ENCODE measurements at places on chromosomes 7 and 10.

GRCh38 chr7:156024201-156024600 is 211.9 kb upstream of the SHH start:
- no peak for DNase-seq

DNA sequence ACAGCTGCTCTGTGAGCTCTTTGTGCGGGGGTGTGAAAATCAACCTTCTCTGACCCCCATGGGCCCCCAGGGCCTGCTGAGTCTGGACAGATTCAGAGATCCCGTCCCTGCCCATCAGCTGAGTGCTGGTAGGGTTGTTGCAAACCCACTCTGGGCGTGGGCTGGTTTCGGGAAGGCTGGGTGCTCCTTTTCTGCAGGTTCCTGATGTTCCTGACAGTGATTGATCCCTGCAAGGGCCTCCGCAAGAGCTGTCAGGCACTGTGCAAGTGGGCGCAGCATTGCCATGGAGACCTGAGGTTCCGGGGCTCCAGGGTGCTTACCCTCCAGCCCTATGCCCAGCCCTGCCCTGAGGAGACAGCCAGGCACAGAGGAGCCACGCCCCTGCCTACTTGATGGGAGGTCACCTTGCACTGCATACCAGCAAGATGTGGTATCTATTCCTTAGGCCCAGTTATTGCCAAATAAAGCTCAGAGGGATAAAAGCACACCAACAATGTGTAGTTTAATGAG is 44.3 kb upstream of the INPP5A start:
- no peak for DNase-seq

- no peak for DNase-seq
Measured at GRCh38 chr10:125782616-125783015, 7.0 kb upstream of the MMP21 start.

DNA sequence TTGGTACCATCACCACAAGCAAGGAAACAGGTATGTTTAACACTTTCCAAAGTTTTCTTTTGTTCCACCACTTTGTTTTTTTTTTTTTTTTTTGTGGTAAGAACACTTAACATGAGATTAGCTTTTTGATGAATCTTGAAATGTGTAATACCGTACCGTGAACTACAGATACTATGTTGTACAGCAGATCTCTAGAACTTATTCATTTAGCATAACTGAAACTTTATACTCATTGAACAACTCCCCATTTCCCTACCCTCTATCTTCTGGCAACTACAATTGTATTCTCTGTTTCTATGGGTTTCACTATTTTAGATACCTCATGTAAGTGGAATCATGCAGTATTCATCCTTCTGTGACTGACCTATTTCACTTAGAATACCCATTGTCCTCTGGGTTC is 162.7 kb upstream of the ITGB1 start:
- DNase-seq = no peak

- no peak for DNase-seq
Measured at GRCh38 chr10:59362959-59363381, 621 bp upstream of the FAM13C start.

- no peak for DNase-seq
Measured at GRCh38 chr10:95445223-95445836, 115.8 kb downstream of the SORBS1 start.

DNA sequence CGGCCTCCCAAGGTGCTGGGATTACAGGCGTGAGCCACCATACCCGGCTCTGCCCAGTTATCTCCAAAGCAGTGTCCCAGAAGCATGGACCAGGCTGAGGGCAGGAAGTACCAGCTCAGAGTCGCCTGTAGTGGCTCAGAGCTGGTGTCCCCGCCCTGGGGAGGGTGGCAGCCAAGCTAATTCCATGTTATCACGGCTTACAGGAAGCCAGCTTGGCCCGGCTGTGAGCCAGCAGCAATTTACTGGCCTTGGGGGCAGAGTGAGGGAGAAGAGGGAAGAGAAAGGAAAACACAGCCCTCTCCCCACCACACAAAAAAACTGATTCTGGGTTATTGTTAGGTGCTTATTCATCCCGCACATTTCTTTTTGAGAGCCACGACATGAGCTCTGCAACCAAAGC is 88.1 kb downstream of the HIP1 start:
- DNase-seq = no peak

DNA sequence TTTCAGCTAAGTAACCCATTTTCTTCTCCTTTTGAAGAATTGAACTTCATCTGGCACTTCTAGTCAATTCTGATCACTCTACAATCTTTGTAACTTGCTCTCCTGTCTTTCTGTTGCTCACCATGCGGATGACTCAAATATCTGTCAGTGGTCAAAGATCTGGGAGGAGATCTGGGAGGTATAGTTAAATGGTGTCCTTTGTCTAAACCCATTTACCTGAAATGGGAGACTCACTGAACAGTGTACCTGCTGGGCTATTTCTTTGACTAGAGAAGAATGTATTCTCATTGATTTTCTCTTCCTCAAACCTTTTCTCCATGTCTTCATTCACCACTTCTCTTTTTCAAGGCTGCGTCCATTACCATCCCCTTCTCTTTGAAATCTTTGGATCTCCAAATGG is 42.0 kb upstream of the PCLO start:
- no peak for DNase-seq

DNA sequence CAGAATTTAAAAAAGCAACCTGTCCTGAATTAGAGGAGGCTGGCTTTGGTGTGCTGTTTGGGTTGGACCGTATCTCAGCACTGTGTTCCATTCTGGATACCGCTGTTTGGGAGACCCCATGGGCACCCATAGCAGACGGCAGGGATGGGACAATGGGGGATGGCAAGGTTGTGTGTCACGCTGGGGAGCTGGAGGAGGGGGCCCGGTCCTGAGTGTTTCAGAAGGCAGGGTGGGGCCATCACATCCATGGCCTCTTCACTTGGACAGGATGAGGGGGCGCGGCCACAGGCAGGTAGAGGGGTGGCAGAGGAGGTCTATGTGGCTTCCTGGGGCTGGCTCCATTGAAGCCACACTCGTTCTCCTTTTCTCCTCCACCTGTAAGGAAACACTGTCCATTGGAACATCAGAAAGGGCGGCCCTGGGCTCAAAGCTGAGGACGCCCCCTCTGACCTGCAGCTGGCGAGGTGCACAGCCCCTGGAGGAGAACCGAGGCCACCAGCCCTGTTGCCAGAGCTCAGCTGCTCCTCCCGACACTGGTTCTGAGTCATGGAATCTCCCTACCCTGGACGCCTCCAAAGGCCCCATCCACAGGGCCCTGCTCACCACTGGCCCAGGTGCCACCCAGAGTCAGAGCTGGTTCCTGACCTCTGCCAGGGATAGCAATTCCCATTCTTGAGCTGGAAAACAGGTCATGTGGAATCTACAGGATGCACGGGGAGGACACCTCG is 587.3 kb downstream of the DNAJB6 start:
- DNase-seq = no peak

- DNase-seq = no peak
Measured at GRCh38 chr7:31432176-31432575, 81.7 kb upstream of the ITPRID1 start.

DNA sequence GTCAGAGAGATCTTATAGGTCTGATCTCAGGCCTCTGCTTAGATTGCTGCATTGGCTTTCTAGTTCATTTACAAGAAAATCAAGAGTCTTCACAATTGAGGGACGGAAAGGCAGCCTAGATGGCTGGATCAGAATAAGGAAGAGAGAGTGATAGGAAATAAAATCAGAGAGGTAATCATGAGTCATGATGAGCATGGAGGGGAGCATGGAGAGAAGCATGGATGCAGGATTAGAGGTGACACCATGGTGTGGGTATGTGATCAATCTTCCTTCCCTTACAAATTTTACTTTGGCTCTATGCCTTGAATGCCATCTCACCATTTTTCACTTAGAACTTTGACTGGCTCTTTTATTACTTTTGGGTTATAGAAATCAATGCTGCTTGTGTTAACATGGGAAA is 1.4 kb downstream of the BCCIP start:
- no peak for DNase-seq

- no peak for DNase-seq
Measured at GRCh38 chr10:71250842-71251241, 38.5 kb downstream of the UNC5B start.

GRCh38 chr7:135109976-135110375 is 37.9 kb upstream of the TMEM140 start:
- DNase-seq = no peak

- no peak for DNase-seq
Measured at GRCh38 chr10:18140149-18140956, at the start of gene CACNB2. Gene CACNB2 (plus strand): TSS chr10:18140424.

- DNase-seq = peak; percentile 37
Measured at GRCh38 chr10:103605359-103606096, 112.0 kb downstream of the NEURL1 start.

All from effector CD4-positive, alpha-beta T cell (primary cell).